ENCODE measurements at places on chromosomes 5 and 9.

- peak; percentile 51 for DNase-seq
Observed at GRCh38 chr5:158640593-158640980, 459.1 kb downstream of the EBF1 start.

DNA sequence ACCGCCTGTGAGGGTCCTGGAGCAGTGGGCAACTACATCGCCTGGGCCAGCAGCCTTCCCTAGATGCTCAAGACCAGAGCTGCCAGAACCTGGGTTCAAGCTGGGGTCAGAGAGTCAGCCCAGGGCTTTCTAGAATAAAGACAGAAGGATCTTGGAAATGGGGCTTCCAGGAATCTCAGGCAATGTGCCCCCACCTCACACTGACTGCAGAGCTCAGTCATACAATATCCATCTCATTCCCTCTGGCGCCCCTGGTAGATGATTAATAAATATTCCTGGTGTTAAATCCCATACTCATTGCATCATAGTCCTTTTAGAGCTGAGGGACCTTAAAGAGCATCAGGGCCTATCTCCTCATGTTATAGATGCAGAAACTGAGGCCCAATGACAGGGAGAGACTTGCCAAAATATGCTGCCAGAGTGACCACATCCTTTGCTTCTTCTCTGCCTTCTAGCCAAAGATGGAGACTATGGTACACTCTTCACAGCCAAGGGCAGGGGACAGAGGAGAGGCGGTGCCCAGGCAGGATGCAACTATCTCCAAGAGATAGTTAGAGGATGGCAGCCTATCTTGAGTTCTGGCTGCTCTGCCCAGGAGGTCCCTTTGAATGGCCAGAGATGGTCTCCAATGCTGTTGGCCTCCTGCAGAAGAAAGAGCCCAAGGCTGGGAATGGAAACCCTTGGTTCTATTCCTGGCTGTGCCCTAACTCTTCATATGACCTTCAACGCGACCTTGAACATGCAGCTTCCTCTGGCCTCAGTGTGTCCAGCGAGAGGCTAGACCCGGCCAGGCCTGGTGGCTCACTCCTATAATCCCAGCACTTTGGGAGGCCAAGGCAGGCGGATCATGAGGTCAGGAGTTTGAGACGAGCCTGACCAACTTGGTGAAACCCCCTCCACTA, 36.2 kb upstream of the IL17B start:
- no peak for DNase-seq

DNA sequence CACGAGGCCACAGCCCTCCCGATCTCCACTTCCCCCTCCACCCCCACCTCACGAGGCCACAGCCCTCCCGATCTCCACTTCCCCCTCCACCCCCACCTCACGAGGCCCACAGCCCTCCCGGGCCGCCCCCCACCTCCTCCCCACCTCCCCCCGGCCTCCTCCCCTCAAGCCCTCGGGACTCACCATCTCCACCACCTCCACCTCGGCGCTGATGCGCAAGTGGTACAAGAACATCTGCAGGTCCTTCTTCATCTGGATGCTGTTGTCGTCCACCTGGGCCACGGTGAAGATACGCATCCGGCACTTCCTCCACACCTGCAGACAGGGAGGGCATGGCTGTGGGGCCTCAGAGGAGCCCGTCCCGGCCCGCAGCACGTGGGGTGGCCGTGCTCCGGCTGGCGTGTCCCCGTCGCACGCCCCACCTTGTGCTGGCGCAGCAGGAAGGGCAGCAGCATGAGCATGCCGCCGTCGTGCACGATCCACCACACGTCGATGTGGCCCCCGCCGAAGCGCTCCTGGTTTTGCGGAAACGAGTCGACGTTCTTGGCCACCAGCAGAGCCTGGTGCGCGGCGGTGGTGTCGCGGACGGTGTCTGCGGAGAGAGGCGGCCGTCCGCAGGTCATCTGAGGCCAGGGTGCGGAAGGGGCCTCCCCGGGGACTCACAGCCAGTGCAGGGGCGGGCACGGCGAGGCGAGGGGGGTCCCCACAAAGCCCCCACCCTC, 48.0 kb downstream of the SLC12A7 start:
- DNase-seq, result no peak

GRCh38 chr5:30802961-30803705, 390.4 kb upstream of the CDH6 start:
- peak; percentile 51 for DNase-seq

DNA sequence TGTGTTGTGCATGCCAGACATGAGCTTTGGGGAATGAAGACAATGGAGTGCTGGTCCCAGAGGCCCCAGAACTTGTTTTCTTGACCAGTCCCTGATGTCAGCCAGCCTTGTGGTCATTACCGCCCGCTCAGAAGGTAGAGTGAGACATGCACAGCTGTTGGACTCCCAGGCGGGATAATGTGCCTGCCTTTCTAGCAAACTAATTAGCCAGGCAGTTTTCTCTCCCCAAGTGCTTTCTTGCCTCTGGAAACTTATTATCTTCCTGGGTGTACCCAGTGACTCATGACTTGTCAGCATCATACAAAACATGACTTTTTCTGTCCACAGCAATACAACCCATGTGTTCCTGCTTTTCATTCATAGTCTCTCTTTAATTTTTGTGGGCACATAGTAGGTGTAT, 131.1 kb downstream of the RMI1 start:
- DNase-seq, result peak; percentile 4

GRCh38 chr9:108196332-108197007, 659.3 kb downstream of the ACTL7B start:
- DNase-seq, result no peak

DNA sequence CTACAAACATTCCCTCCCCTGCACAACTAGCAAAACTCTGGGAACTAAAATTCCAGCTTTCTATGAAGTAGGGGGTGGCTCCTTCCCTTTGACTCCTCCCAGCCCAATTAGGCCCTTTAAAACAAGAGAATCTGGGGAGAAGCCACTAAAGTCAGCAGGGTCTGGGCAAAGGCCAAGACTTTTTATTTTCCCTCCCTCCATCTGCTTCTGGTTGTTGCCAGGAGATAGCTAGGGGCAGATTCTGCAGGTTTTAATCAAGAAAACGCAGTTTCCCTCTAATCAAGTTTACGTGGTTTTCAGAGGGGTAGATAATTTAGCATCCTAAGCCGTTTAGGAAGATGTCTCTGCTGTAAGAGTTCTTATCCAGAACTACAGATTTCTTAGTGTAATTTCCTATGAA, 114.5 kb upstream of the CDH6 start:
- DNase-seq, result no peak

DNA sequence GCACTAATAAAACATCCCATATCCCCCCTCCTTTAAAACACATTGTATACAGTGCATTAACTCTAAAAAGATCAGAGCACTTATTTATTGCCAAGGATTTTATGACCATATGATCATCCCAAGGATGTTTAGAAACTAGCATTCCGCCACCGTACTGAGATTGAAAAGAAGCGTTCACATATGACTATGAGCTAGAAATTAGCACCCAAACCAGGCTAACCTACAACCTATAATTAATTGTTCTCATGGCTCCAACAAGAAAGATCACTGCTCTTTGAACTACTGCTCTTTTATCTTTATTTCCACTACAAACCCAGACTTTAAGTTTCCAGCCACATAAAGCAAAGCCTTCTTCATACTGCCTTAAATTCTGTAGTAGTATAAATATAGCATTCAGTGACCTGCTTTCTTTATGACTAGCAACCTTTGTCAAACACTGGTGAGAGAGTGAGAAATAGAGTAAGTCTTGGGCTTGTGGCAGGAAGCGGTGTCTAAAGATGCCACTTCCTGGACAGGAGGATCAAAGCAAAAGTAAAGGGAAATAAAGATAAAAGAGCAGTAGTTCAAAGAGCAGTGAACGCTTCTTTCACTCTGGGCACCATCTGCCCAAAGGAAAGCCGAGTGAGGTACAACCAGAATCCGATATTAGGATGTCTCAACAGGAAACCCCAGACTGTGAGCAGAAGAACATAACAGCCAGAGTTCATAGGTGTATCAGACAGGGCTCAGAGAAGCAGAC, 151.1 kb upstream of the ERCC6L2 start:
- no peak for DNase-seq

DNA sequence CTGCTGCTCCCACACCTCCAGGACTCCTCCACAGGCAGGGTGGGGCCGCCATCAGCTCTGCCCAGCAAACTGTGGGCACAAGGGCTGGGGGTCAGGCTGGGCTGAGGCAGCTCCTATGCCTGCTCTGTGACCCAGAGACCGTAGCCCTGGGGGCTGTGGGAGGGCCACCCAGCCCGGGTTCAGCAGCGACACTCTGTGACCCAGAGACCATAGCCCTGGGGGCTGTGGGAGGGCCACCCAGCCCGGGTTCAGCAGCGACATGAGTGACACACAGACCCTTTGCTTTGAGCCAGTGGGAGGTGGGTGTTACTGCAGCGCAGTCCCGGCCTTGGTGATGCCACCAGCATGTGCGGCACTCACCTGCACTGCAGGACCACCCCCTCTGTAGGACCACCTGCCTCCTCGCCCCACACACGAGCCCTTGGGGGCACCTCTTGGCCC, 118.9 kb upstream of the LPCAT1 start:
- no peak for DNase-seq

DNA sequence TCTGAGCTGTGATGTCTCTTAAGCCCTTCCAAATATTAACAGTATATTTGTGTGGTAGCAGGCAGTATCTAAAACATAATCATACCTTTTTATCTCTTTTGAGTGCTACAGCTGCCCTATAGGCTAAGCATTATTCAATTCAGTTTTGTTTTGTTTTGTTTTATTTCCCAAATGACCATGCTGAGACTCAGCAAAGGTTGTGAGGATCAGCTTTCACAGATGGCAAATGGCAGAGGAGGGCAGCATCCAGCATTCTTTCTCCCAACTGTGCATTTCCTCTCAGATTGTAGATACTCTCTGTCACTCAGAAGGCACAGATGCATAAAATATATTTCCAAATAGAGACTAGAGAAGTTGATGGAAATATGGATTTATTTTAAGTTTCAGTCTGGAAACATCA, 90.7 kb downstream of the DAPK1 start:
- peak; percentile 42 for DNase-seq

- no peak for DNase-seq
Observed at GRCh38 chr5:60636001-60636400, 64.0 kb downstream of the DEPDC1B start.

DNA sequence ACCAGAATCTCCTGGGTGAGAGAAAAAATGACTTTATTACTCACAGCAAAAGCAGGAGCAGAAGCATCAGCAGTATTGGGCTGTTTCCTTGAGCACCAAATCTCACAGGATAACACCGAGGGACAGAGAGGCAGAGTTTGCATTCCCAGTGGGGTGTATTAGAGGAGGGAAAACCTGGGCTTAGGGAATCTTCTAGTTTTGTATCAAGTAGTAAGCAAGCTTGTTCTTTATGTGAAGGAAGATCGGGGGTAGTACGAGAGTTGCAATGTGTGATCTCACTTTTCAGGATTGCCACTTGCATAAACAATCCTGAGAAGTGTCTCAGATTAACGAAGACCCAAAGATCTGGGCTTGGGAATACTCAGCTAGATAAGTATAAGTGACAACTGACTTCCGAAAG, 1163.0 kb downstream of the TAF11L14 start:
- no peak for DNase-seq
